ENCODE measurements at places on chromosomes 7 and 10.

- no peak for DNase-seq
These were observed 108.7 kb downstream of the MKLN1 start for GRCh38 chr7:131436384-131436783.

DNA sequence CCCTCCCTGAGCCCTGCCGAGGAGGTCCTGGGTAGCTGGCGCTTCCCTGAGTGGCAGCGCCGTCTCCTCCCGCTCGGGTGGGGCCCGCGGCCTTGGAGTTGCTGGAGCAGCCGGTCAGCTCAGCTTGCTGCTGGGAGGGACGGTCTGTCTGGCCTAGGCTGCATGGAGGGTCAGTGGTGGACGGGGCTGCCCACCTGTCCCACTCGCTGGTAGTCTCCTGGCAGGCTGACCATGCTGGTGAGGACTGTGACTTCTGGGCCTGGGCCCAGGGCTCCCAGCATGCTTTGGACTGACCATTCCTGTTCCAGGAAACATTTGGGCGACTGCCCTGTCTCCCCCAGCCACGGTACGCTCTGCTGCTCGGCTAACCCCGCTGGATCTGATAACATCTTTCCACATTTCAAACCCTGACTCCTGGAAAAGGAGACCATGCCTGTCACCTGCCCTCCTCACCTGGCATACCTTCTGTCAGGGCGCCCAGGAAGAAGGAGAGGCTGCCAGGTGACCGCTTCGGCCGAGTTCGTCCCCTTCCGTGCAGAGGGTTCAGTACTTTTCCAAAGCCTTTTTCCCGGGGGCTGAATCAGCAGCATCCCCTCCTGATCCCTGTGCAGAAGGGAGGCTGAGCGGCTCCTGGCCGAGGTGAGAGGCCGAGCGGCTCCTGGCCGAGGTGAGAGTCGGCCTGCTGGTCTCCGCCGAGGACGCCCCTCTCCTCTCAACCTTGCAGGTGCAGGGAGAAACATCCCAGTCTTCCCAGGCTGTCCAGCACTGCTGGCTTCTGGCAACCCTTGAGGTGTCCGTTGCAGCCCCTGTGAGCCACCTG, 43.4 kb downstream of the FAM20C start:
- DNase-seq: no peak

DNA sequence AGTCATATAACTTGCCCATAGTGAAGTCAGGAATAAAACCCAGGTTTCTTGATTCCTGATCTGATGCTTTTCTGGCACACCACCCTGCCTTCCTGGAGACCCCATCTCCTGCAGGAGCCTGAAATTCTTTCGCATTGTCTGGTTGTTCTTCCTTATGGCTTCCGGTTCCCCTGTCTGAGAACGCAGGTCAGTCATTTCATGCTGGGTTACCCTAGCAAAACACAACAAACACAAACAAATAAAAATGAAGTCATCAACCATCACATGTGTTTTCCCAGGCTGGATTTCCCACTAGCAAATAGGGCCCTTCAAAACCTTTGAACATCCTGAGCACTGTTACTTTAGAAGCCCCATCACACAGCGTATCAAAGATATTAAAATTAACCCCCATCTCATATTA, 569.6 kb downstream of the LRMDA start:
- no peak for DNase-seq

DNA sequence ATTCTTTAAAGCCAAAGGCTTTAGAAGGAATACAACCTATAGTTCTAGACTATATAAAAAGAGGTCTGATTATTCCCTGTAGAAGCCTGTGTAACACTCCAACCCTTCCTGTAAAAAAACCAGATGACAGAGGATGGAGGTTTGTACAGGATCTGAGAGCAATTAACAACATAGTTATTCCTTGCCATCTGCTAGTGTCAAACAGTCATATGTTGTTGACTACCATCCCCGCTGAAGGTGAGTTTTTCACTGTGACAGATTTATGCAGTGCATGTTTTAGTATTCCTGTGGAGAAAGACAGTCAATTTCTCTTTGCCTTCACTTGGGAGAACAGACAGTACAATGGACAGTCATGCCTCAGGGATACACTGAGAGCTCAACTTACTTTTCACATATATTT, 19.0 kb upstream of the SLC26A4 start:
- no peak for DNase-seq

DNA sequence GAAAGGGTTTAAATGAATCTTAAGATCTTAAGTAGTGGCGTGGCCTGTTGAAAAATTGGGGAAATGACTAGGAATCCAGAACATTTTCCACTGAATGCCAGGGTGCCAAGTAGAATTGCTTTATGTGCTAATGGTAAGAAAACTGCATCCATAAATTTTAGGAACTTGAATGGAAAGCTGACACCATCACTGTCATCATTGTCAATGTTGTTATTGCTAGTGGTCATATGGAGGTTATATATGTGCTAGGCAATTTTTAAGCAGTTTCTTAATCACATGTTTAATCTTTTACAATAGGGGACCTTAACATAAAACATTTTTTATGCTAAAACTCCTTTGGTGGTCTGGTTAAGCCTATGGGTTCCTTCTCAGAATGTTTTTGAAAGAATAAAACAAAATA, 13.1 kb downstream of the MARCHF5 start:
- DNase-seq: no peak

DNA sequence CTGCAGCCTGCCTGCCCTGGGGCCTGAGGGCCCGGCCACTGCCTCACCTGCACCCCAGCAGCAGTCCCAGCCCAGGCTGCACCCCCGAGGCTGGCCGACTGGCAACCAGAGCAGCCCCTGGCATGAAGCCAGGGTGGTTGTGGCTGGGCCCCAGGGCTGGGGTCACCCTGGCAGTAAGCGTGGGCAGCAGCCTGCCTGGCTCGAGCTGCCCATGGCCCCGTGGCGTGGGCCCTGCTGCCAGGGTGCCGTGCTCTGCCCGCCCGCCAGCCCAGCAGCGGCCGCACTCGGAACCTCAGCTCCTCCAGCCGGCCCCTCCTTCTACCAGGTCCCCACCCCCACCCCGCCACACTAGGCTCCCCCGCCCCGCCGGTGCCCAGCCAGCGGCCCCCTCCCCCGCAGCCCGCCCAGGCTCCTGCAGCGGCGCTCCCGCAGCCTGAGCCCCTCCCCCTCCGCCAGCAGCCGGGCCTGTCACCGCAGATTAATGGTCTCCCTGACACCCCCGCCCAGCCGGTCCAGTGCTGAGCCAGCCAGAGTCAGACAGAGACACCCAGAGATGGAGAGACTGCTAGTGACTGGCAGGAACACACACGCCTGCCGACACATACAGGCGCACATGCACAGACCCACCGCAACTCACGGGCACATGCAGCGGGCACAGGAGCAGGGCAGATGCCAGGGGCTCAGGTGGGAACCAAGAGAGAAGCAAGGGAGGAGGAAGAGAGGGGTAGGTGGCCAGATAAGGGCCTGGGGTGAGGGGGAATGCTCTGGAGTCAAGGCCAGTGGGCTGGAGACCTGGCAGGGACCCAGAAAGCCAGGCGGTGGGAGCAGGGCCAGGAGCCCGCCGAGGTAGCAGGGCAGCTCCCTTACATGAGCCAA, 22.4 kb downstream of the KCNH2 start:
- DNase-seq: no peak
